ENCODE measurements at places on chromosomes 11 and 22.

DNA sequence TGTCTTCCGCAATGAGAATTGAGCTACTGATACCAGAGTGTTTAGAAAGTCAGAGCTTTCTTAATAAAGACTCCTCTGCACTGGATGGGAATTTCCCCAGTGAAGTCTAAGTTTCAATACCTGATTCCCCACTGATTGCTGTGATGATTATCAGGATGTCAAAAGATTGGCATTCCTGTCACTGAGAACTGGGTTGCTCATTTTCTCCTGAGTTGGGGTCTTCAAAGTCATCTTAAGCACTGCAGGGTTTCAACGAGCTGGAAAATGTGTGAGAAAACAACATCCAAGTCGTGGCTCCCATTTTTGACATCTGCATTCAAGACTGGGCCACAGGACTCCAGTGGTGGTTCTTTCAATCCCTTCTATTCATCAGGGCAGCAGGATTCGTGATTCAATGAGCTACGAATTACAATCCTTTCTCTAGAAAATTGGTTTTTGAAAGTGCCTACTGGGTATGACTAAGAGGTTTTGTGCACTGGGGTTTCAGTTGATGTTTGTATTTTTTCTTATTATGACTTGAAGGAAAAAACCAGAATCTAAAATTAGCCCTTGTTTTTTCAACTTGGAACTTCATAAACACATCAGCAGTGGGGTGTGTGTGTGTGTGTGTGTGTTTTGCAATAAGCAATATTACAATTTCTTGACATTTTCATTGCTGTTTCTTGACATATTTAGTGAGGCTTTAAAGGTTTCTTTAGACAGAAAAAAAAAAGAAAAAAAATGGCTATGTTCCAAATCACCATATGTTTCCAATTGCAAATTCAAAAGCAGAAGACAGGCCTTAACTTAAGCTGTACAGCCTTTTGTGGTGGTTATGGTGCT is 233.0 kb downstream of the FAM76B start:
- peak; percentile 16 for DNase-seq

- DNase-seq, result no peak
Measured at GRCh38 chr11:133705873-133706272, 139.4 kb downstream of the SPATA19 start.

- DNase-seq, result no peak
Measured at GRCh38 chr11:34656062-34656720, 35.3 kb downstream of the EHF start.

- DNase-seq, result no peak
Measured at GRCh38 chr11:122036493-122036892, 79.5 kb downstream of the BLID start.

DNA sequence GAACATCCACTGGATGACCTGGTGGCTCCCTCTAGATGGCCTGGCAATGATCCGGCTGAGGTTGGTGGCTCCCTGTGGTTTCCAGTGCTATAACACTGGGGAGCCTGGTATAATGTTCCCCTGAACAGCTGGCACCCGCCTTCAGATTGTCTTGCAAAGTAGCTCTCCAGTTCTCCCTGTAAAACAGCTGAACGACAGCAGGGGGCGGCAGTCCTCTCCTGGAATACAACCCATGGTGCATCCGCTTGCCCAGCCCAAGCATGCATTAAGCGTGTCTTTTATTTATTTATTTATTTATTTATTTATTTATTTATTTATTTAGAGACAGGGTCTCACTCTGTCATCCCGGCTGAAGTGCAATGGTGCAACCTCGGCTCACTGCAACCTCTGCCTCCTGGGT is 258.9 kb downstream of the BUD13 start:
- peak; percentile 7 for DNase-seq

- no peak for DNase-seq
Measured at GRCh38 chr11:12811861-12812260, 137.6 kb downstream of the TEAD1 start.
